ENCODE measurements at places on chromosomes 6 and 20. TPM values are rescaled to one million over a fixed set of nuclear protein-coding genes. Genes with fewer than 3 reads are reported as not detected.

The TMEM244 gene
- not detected for total RNA-seq

DNA sequence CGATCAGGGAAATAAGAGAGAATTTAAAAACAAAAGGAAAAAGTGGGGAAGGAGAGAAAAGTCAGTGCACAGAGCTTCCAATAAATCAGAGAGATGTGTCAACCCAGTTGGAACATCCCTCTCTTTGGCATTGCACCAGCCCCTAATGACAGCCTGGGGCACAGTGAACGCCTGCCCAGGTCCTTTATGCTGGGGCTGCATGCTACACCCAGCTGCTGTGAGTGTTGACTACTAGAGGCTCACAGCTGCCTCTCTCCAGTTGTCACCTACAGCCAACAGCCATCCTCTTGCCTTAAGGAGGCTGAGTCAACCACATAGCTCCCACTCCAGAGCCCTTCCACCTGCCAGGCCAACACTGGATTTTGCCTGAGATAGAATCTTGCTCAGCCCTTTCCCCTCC, 19.0 kb downstream of the OR2H2 start:
- no peak for DNase-seq

The PLEKHG1 gene
- 24.5 TPM for total RNA-seq

- no peak for DNase-seq
These were observed 712.4 kb downstream of the EPHA7 start for GRCh38 chr6:92706976-92707375.

The ATP6V1G2 gene
- 4.1 TPM for total RNA-seq

GRCh38 chr6:64724091-64724490, 982.9 kb downstream of the EYS start:
- no peak for DNase-seq

- no peak for DNase-seq
These were observed 22.4 kb downstream of the PTGIS start for GRCh38 chr20:49545572-49545971.

DNA sequence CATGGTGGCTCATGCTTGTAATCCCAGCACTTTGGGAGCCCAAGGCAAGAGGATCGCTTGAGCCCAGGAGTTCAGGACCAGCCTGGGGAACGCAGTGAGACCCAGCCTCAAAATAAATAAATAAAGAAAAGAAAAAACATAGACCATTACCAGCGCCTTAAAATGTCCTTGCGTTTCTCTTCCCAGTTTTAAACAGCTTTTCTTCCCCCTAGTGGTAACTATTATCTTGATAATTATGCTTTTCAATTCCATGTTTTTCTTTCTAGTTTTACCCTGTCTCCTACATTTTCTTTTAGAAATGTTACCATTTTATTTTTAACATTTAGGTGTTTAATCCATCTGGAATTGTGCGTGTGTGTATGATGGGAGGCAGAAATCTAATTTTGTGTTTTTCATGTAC, 24.4 kb downstream of the DNAH8 start:
- no peak for DNase-seq

The PRSS35 gene
- total RNA-seq = 2.8 TPM

DNA sequence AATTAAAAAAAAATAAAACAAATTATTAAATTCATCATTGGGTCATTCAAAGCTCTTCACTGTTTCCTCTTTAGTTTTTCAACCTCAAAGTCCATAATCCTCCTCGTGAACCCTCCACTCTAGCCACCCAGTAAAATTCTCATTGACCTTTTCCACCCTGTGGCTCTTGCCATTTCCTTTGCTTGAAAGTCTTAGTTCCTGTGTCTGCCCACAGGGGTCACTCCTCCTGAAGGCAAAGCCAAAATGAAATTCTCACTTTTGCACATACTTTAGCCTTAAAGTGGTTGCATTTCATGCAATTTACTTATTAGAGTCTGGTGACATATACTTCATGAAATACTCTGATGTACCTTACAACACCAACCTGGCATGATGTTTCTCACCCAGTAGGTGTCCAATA, 263.7 kb downstream of the BMP2 start:
- DNase-seq = no peak

DNA sequence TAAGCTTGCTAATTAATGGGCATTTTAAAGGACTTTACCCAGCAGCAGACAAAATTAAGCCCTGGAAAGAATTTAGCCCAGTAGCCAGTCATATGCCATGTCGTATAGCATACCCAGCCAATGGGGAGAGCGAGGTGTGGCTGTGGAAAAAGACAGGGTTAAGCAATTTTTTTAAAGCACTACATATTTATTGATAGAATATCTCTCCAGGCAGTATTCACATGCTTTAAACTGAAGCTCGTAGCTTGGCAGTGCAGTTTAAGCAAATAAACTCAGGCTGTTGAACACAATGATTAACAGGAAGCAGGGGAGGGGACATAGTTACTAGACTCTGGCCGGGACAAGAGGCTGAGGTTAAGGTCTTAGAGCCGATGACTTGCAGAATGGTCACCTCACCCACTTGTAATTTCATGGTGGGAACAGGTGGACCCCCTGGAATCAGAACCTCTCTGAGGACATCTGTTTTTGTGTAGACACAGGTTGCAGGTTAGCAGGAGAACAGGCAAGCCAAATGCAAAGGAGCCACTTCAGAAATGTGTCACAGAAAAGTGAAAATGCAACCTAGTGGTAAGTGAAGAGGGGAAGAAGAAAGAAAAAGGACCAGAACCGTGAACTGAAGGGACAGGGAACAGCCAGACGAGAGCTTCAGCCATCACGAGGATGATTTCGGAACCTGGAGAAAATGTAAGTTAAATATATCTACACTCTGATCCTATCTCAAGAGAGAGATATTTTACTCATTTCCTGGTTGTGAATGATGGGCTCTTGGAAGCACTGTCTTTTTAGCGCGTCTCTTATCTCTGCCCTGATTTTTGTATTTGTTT, 7.2 kb downstream of the GCNT2 start:
- DNase-seq = peak; percentile 52
